ENCODE measurements at places on chromosomes 2 and 18.

DNA sequence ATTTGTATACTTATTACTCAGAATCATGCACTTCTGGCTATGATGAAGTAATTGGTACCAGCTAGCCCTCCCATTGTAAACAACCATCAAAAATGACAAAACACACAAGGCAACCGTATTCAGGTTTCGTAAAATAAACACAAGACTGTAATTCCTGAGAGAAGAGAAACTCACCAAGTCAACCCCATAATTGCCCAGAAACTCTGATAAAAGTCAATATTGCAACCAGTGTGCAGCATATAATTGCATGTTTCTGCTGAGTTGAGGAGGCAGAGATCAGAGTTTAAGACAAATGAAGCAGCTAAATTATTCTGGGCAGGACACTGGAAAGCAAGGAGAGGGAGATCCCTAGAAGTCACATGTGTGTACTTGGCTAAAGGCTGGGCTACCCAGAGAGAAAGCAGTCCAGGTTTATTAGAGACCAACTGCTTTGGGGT, 90.3 kb downstream of the ROCK2 start:
- DNase-seq, result no peak

DNA sequence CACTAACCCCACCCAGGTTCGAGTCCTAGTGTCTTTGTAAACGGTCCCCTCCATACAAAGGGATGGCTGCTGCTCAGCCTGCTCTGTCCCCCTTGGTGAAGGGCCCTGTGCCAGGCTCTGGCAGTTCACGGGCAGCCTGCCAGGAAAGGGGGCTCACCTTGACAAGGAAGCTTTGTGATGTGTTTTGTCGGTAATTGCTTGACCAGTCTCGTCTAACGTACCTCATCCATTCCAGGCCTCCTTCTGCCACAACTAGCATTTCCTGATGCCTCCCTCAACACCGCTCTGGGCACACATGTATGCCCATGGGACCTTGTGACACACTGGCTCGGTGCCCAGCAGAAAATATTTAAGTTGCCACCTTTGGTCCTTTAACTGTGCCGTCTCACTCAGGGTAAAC, 171.9 kb downstream of the KLHL29 start:
- DNase-seq, result no peak

- no peak for DNase-seq
These were observed 22.2 kb downstream of the PDIA6 start for GRCh38 chr2:10790228-10790973.

- DNase-seq, result no peak
These were observed 17.1 kb downstream of the UBE2F start for GRCh38 chr2:237983922-237984321.

DNA sequence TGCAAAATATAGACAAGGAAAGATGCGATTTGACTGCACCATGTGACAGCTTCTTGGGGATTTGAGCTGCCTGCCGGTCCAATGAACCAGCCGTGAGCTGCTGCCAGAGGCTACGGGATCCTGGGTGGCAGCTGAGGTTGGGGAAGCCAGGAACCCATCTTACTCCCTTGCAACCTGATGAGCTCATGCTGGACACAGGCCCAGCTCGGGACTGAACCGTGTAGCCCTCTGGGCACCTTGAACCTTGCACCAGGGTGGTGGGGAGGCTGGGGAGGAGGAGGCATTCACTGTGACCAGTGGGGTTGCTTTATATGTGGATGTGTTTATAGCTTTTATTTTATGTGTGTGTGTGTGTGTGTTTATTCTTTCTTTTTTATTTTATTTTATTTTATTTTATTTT, 9.1 kb downstream of the ALPI start:
- no peak for DNase-seq

DNA sequence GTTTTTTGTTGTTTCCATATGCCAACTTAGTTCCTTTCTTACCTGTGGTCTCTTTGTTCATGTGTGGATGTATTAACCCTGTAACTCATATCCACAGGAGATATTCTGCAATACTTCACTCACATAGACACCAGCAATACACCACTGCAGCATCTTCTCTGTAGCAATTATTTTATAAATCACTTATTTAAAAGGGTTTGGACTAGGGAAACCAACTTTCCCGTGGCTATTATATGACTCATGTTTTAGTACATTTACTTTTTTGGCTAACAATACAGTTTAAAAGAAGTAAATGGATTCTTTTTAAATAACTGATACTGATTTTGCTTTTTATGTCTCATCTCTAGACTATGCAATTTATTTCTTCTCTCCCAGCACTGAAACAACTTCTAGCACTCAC, 488.9 kb downstream of the MBD2 start:
- no peak for DNase-seq

DNA sequence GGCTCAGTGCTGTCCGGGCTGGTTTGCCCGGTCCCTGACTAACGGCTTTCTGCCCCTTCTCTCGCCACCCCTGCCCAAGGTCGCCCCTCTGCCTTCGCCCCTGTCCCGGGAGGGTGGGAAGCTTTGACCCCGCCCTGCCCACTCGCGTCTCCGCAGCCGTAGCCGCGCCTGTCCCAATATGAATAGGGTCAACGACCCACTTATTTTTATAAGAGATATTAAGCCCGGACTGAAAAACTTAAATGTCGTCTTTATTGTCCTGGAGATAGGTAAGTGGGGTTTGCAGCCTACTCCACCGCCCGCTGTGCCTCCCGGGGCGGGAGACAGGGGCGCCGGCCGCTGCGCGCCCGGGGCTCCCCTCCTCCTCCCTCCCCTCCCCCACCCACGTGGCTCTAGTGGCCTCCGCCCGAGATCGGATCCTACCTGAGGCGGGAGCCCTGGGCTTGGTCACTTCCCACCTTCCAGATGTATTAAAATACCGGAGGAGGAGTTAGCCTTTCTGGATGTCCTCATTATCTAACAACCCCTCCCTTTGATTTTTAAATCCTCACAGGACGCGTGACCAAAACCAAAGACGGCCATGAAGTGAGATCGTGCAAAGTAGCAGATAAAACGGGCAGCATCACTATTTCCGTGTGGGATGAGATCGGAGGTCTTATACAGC, 633 bp downstream of the NABP1 start:
- peak; percentile 55 for DNase-seq

- no peak for DNase-seq
These were observed 10.1 kb downstream of the RND3 start for GRCh38 chr2:150477347-150477746.

DNA sequence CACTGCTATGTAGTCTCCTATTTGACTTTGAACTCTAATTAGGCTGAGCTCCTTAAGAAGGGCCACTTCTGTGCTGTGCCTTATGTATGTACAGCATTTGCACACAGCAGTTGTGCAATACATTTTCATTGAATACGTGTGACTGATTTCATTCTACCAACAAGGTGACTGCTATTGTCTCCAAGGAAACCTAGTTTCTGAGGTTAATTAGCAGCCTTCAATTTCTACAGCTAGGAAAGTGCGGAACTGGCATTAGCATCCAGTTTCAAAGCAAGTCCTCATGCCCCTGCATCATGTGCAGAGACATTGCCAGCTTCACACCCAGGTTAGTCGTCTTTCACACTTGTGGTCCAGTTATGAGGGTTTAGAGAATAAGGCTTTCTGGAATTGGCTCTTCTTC, 58.6 kb downstream of the NCK2 start:
- no peak for DNase-seq
